Uterus (tissue), 4 donors: ENCODE measurements at places on chromosomes 16 and 17. TPM values are rescaled to one million over a fixed set of nuclear protein-coding genes. Genes with fewer than 3 reads are reported as not detected.

DNA sequence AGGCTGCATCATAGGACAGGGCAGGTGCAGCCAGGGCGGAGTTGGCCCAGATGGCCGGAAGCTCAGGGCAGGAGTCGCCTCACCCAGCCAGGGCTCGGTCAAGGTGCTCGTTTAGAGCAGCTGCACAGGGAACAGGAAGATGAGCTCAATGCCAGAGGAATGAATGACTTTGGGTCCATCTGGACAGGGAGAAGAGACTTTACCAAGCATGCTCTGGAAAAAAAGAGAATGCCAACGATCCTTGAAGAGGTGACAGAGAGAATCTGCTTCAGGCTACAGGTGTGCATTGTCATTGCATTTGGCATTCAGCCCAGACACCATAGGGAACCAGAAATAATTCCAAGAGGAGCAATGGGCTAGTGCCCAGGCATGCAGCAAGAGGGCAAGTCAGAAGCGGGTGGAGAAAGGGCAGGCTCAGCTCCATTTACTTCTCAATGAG, 6.7 kb upstream of the MPP3 start:
- H3K36me3 ChIP-seq = no peaks in the 10 kb centered on the region
- H3K27me3 ChIP-seq = no peaks in the 10 kb centered on the region
- H3K4me1 ChIP-seq = no peaks in the 10 kb centered on the region
- no peak overlapping the region for H3K4me3 ChIP-seq

- no peak for DNase-seq
- no peak overlapping the region for H3K4me3 ChIP-seq
- H3K36me3 ChIP-seq = no peaks in the 10 kb centered on the region
- H3K27me3 ChIP-seq = no peaks in the 10 kb centered on the region
These were observed 35.7 kb downstream of the NOS2 start for GRCh38 chr17:27764589-27764988.

DNA sequence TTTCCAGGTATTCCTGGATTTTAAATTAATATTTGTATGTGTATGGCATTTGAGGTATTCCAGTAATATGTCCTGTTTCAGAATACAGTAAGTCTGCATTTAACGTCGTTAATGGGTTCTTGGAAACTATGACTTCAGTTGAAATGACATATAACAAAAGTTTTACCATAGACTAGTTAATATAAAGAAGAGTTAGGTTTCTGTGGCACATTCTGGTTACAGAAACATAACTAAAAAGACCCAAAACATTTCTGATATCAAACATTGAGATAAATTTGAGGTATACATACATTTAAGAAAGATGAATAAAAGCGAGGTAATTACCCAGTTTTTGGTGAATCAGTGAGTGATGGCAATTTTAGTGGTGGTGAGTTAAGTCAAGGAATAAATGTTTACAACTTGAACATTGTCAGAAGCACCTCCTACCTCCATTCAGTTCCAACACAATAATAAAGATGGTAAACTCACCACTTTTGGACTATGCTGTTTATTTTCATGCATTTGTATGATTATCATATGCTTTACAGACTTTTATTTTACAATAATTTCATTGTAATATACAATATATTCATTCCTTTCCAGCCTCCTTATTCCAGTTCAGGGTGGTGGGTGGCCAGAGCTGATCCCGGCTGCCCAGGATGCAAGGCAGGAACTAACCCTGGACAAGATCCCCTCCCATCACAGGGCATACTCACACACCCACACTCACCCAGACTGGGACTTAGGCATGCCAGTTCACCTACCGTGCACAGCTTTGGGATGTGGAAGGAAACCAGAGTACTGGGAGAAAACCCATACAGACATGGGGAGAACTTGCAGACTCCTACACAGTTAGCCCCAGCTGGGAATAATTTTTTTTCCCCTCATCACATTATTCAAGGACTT, 9.7 kb downstream of the LUC7L3 start:
- H3K4me1 ChIP-seq = no peaks in the 10 kb centered on the region
- DNase-seq = no peak
- H3K4me3 ChIP-seq = no peak overlapping the region
- no peaks in the 10 kb centered on the region for H3K27me3 ChIP-seq
- H3K36me3 ChIP-seq = no peaks in the 10 kb centered on the region

DNA sequence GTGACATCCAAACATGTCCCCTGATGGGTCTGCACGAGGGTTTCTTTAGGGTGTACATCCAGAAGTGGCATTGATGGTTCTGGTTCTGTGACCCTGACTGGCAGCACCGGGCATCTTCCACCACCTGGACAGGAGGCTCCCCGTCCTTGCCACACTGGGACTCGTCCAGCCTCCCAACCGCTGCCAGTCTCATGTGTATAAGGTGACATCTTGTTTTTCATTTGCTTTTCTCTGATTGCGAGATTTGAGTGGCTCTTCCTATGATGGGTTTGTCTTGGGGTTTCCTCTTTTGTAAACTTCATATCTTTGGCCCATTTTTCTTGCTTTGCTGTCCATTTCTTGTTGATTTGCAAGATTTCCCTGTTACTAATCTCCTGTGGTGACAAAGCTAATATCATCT, 9.2 kb upstream of the LIMD2 start:
- DNase-seq = no peak
- H3K4me1 ChIP-seq = no peaks in the 10 kb centered on the region
- no peak overlapping the region for H3K27ac ChIP-seq

DNA sequence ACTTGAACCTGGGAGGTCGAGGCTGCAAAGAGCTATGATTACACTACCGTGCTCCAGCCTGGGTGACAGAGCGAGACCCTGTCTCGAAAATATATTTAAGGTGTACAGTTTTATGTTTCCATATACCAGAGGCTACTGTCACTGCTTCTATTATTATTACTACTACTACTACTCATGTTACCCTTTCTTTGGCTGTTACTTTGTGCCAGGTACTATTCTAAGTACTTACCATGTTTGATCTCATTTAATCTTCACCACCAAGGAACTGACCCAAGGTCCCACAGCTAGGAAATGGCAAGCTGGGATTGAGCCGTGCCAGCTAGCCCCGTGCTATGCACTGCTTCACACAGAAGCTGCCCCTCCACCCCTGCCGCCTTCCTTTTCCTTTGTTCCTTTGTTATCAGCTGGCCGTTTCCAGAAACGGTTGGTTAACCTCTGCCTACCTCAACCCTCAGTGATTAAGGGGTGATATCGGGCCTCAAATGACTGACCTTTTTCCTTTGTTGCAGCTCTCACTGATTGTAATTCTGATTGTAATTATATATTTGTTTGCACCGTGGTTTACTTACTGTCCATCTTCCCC, 78.4 kb downstream of the ABCC1 start:
- no peak overlapping the region for H3K4me3 ChIP-seq
- DNase-seq = no peak
- H3K27me3 ChIP-seq = no peaks in the 10 kb centered on the region
- H3K36me3 ChIP-seq = no peaks in the 10 kb centered on the region
- no peak overlapping the region for H3K27ac ChIP-seq

GRCh38 chr17:4872786-4873185, 26.6 kb upstream of the C17orf107 start:
- H3K27ac ChIP-seq = no peak overlapping the region
- no peaks in the 10 kb centered on the region for H3K27me3 ChIP-seq
- H3K4me1 ChIP-seq = no peaks in the 10 kb centered on the region
- H3K36me3 ChIP-seq = no peaks in the 10 kb centered on the region

DNA sequence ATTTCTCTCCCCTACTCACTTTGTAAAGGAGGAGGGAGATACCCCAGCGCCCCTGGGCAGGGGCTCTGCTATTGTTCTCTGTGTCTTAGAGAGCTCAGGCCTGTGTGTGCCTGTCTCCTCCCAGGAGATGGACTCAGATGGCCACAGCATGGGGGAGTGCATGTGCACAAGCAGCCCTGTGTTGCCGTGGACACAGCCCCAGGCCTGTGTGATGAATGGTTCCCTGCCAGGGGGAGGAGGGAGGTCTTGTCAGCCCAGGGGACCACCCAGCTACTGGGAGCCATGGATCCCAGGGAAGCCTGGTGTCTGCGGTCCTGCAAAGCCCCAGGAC, 26.3 kb downstream of the GINS2 start:
- no peak for DNase-seq
- H3K27ac ChIP-seq = no peak overlapping the region
- H3K36me3 ChIP-seq = no peaks in the 10 kb centered on the region
- H3K4me3 ChIP-seq = no peak overlapping the region
- no peaks in the 10 kb centered on the region for H3K4me1 ChIP-seq
- H3K27me3 ChIP-seq = no peaks in the 10 kb centered on the region

- H3K27me3 ChIP-seq = no peaks in the 10 kb centered on the region
- no peak overlapping the region for H3K27ac ChIP-seq
- H3K36me3 ChIP-seq = no peaks in the 10 kb centered on the region
- no peaks in the 10 kb centered on the region for H3K4me1 ChIP-seq
These were observed 7.1 kb downstream of the ERBB2 start for GRCh38 chr17:39706921-39707337.

- no peaks in the 10 kb centered on the region for H3K36me3 ChIP-seq
- H3K27me3 ChIP-seq = peaks cover 3% of the 10 kb centered on the region
- no peak overlapping the region for H3K4me3 ChIP-seq
- no peaks in the 10 kb centered on the region for H3K4me1 ChIP-seq
- DNase-seq = no peak
These were observed 6.1 kb downstream of the MT1H start for GRCh38 chr16:56675685-56676210.

- H3K36me3 ChIP-seq = no peaks in the 10 kb centered on the region
- H3K4me1 ChIP-seq = no peaks in the 10 kb centered on the region
- H3K4me3 ChIP-seq = no peak overlapping the region
These were observed 54.5 kb upstream of the MRC2 start for GRCh38 chr17:62572888-62573401.

- no peak overlapping the region for H3K4me3 ChIP-seq
- no peak overlapping the region for H3K27ac ChIP-seq
- H3K36me3 ChIP-seq = no peaks in the 10 kb centered on the region
- no peaks in the 10 kb centered on the region for H3K4me1 ChIP-seq
These were observed 4.1 kb downstream of the DHODH start for GRCh38 chr16:72012607-72013006.

DNA sequence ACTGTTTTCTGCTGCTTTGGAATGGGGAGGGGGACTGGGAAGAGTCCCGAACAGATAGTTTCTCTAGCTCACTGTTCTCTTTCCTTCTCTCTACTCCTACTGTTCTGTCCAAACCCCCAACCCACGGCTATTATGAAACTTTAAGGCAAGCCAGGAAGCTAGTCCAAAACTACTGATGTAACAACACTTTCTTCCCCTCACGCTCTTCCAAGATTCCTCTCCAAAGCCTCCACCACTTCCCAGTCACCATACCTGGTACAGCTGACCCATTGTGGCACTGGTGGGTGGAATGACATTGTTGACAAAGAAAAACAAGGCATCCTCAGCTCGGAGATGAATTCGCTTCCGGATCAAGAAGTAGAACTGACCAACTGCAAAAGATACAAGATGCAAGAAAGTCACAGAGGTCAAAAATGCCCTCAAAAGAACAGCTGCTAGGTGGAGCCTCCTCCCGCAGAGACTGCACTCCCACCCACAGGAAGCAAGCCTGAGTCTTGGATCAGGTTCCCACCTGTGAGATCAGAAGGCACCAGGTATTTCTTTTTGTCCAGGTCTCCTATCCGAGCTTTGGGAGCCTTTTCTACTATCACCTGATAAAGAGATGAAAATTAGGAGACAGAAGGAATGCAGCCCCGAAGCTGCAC, 1.0 kb downstream of the GABARAP start:
- DNase-seq = no peak
- no peaks in the 10 kb centered on the region for H3K27me3 ChIP-seq
- peaks cover 9% of the 10 kb centered on the region for H3K4me1 ChIP-seq

SHCBP1 gene
- total RNA-seq = not detected

P2RX5 gene
- total RNA-seq = 1.5 TPM

KRT36 gene
- total RNA-seq = not detected

ZNF385C gene
- not detected for total RNA-seq

CEMP1 gene
- total RNA-seq = not detected

ZFP90 gene
- 40.2 TPM for total RNA-seq
